ENCODE measurements at places on chromosomes 7 and 10.

GRCh38 chr7:32330602-32331001 is 159.6 kb downstream of the LSM5 start:
- DNase-seq = no peak

DNA sequence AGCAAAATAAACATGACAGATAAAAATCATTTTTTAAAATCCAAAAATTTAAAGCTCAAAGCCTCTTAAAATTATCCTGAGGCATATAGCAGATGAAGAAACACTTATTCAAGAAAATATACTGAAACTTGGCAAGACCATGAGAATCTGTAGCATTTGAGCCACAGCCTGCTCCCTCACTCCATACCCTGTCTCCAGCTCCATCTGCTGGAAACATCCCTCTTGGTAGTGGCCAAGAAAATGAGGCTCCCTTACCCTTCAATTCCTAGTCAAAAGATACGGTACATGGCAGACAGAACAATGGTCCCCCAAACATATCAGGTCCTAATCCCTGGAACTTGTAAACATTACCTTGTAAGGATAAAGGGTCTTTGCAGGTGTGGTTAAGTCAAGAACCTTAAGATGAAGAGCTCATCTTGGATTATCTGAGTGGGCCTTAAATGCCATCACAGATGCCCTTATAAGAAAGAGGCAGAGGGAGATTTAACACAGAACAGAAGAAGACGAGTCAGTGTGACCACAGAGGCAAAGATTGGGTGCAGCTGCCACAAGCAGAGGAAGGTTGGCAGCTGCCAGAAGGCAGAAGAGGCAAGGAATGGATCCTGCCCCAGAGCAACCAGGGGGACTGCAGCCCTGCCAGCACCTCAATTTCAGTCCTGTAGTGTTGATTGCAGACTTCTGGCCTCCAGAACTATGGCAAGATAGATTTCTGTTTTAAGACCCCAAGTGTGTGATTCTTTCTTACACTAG is 149.4 kb downstream of the ZNF248 start:
- DNase-seq = no peak

GRCh38 chr10:123272171-123272570 is 118.0 kb downstream of the BUB3 start:
- no peak for DNase-seq

GRCh38 chr10:29120216-29120615 is 168.7 kb upstream of the LYZL1 start:
- DNase-seq = no peak

DNA sequence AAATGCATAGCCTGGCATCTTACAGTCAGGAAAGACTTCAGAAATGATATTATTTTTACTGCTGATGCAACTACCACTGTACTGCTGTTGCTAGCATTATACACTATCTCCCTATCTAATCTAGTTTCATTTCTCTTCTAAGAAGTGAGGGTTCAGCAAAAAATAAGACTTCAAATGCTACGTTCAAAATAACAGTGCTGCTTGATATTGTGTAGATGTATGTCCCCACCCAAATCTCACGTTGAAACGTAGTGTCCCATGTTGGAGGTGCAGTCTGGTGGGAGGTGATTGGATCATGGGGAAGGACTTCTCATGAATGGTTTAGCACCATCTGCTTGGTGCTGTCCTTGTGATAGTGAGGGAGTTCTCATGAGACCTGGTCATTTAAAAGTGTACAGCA is 129.4 kb downstream of the ANK3 start:
- no peak for DNase-seq

- no peak for DNase-seq
These were observed 326.4 kb upstream of the ZMIZ1 start for GRCh38 chr10:78742406-78742729.

DNA sequence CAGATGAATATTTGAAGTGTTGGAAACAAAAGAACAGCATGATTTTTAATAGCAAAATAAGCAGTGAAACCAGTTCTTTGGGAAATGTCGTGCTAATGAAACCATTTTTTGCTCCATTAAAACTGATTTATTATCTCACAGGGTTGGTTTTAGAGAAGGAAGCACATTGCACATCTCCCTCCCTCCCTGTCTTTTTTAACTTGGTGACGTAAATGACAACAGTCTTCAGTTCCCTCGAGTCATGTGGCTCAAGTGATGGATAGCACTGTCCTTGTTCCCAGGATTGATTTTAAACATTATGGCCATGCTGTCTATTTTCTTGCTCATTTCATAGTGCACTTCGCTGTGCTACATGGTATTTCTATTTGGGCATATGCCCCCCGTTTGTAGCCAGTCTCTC is 105.9 kb downstream of the DOCK1 start:
- no peak for DNase-seq

DNA sequence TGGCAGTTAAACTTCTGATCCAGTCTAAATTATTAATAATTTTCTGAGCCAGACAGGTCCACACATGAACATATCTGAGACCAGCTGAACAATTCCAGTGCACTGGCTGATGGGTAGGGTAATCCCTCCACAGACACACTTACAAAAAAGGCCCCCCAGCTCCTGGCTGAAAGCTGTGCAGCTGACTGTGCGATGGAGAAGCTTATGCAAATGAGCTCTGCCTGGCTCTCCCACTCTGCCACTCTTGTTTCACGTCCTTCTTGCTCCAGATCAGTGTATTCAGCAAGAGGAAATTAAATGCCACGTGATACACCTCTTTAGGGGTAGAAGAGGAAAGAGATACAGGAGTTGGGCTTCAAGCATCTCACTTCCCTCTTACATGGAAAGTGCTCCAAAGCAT is 76.4 kb upstream of the FEZF1 start:
- DNase-seq = no peak

- DNase-seq = peak; percentile 41
These were observed 19.5 kb upstream of the GNA12 start for GRCh38 chr7:2863461-2864066.

- DNase-seq = no peak
These were observed 702.8 kb downstream of the PARD3 start for GRCh38 chr10:34112171-34112782.

DNA sequence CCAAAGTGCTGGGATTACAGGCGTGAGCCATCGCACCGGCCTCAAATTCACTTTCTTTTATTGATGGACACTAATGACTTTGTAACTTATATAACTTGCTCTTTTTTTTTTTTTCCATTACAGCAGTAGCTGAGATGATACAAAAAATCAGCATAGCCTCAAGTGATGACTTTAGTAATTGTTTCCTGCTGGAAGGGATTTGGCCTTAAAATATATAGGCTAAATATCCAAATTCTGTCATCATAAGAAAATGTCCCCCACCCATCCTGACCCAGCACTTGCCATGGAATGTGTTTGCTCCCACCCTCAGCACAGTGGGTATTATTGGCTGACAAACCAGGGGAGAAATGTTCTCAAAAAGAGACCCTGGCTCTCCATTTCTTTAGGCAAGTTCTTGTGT is 1264.1 kb upstream of the AUTS2 start:
- no peak for DNase-seq

GRCh38 chr7:155874411-155874810 is 62.1 kb upstream of the SHH start:
- no peak for DNase-seq

GRCh38 chr7:2106924-2107323 is 125.8 kb downstream of the MAD1L1 start:
- no peak for DNase-seq

- DNase-seq = no peak
These were observed 19.2 kb downstream of the VIM start for GRCh38 chr10:17247210-17247609.

DNA sequence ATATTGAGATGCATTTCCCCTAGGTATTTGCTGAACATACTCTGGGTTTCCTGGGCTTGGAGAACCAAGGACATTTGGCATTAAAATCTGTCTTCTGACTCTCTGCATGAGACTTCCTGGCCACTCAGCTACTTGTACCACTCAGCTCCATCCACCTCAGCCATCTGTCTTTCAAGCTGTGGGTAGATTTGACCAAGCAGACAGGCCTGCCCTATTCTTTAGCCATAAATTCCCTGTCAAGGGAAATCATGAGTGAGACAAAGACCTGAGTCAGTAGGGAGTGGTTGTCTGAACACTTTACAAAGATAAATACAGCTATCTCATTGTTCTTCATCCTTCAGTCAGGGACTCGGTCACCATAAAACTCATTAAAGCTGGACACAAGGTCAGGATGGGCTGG is 399.1 kb downstream of the GPAM start:
- DNase-seq = no peak

- no peak for DNase-seq
These were observed 204.0 kb downstream of the AHR start for GRCh38 chr7:17502213-17503060.

DNA sequence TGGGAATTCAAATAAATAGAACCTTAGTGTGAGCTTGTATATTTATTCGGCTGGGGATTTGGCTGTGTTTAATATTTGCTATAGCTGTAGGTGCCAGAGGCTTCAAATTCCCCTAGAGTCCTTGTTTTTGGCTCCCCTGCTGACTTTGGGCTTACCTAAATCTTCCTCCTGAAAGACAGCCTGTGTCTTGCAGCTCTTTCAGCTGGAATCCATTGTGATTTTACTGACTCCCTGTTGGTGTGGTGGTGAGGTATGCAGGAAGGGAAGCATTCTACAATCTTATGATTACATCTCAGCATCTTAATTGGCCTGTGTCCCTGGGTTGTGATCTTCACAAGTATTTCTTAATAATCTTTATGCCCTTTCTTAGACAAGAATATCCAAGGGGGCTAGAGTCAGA is 25.9 kb downstream of the FOXI2 start:
- DNase-seq = no peak

GRCh38 chr7:100577507-100577906 is 3.8 kb upstream of the SAP25 start:
- no peak for DNase-seq

DNA sequence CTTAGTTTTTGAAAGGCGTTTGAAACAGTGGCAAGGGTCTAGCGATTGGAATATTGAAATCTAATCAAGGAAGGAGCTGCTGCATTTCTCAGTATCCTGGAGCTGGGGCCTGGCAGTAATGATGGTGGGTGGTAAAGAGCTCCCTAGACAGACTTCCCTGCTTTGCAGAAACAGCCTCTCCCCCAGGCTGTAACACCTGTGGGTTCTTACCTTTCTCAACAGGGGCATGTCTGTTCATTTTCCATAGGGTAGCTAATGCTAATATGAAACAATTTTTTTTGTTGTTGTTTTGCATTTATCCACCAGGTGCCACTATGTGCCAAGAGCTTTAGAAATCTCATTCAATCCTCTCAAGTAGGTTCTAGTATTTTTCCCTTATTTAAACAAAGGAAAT is 345.5 kb downstream of the REEP3 start:
- DNase-seq = no peak

DNA sequence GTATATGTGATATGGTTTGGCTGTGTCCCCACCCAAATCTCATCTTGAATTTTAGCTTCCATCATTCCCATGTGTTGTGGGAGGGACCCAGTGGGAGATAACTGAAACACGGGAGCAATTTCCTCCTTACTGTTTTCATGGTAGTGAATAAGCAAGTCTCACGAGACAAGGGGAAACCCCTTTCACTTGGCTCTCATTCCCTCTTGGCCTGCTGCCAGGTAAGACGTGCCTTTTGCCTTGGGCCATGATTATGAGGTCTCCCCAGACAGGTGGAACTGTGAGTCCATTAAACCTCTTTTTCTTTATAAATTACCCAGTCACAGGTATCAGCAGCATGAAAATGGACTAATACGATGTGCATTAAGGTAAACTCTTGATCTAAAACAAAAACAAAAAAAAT is 357.1 kb upstream of the AOAH start:
- peak; percentile 30 for DNase-seq

DNA sequence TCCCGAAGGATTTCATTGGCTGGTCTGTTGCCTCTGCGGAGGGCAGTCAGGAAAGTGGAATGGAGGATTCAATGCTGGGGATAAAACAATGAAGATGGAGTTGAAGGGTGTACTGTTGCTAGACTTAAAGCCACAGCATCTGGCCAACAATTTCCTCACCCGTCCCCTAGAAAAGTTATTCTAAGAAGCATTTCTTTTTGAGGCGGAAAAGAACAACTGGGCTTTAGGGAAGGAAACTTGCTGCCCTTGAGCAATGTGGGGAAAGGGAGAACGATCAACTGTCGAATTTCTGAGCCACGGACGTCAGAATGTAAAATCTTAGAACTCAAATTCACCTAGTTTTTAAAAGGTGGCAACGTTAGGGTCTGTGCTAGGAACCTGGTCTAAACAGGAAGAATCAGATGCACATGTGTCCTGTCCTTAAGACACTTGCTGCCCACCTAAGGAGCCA is 664 bp downstream of the FMC1 start:
- no peak for DNase-seq

DNA sequence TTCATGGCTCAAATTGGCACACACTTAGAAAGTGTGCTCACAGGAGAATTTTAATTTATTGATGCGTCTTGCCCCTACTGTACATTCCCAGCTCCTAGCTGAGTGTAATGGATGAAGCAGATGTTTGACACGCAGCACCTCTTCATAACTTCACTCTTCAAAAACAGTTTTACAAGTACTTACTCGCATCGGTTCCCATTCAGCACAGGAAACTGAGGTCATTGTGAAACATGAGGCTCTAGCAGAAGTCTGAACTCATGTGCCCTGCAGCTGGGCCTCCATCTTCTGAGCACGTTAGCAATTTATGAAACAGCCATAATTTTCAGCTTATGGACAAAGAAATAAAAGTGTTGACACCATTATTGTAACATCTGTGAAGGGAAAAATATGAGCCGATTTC is 558.9 kb upstream of the MGMT start:
- no peak for DNase-seq

DNA sequence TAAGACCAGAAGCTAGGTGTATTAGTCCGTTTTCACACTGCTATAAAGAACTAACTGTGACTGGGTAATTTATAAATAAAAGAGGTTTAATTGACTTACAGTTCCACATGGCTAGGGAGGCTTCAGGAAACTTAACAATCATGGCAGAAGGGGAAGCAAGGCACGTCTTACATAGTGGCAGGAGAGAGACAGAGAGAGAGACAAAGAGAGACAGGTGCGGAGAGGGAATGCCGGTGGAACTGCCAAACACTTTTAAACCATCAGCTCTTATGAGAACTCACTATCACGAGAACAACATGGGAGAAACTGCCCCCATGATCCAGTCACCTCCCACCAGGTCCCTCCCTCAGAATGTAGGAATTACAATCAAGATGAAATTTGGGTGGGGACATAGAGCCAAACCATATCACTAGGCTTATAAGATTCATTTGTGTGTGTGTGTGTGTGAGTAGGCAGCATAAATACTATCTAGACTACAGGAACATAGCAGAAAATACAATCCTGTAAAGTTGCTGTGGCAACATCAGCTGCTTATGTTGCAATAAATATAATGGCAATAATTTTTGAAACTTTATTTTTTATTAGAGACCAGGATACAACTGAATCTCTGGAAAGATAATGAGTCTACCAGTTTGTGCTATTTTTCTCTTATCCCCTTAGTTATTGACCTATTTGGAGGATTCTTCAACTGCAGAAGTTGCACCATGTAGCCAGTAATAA is 77.1 kb downstream of the NRF1 start:
- DNase-seq = no peak

DNA sequence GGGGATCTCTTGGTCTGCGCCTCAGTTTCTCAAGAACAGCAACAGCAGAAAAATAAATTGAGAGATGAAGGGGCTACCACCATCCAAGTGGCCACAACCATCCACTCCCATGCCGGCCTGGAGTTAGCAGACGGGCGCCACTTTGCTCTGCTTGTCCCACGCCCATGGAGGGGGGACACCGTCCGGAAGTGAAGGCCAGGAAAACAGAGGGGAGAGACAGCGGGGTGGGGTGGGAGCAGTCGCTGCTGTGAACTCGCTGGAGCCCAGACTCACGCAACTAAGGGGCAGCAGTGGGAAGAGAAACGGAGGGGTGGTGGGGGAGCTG is 135.4 kb downstream of the KIF20B start:
- no peak for DNase-seq

GRCh38 chr7:22566592-22566991 is 66.6 kb upstream of the STEAP1B start:
- DNase-seq = no peak

GRCh38 chr10:26486990-26487850 is 49.1 kb downstream of the APBB1IP start:
- peak; percentile 55 for DNase-seq
